HL-60 (cell line): ENCODE measurements at places on chromosomes 6 and 20.

GRCh38 chr20:33915726-33916331 is 77.9 kb upstream of the RALY start:
- peak; percentile 26 for DNase-seq

DNA sequence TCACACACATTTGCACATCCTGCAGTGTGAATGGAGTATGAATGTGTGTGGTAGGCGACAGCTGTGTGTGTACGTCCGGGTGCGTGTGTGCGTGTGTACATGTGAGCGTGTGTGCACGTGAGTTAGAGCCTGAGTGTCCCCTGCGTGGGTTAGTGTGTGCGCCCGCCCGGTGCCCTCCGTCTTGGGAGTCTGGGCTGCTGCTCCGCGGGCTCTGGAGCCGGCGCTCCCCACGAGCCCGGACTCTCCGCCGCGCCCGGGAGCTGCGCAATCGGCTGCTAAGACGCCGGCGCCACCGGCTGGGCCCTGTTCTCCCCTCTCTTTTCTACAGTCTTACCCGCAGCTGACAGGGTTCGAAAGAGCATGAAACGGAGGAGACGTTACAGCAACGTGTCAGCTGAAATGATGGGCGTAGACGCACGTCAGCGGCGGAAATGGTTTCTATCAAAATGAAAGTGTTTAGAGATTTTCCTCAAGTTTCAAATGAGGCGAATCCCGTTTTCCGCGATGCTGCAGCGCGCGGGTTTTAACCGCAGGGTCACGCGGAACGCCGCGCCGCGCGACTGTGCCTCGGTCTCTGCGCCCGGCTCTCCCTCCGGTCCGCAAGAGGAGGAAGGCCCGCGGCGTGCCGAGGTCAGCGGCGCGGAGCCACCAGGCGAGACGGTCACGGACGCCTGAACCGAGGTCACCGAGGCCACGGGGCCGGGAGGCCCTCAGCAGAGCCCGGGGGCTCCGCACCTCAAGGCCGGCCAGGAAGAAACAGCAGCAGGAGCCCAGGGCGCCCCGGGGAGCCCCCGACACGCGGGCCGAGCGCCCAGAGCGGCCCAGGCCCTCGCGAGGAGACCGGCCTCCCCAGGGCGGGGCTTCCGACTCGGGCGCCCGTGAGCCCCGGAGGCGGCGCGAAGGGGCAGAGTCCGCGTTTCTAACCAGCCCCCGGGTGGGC is 95.3 kb upstream of the BHLHE23 start:
- no peak for DNase-seq

- DNase-seq = no peak
Observed at GRCh38 chr20:13831476-13831875, 46.6 kb downstream of the NDUFAF5 start.

DNA sequence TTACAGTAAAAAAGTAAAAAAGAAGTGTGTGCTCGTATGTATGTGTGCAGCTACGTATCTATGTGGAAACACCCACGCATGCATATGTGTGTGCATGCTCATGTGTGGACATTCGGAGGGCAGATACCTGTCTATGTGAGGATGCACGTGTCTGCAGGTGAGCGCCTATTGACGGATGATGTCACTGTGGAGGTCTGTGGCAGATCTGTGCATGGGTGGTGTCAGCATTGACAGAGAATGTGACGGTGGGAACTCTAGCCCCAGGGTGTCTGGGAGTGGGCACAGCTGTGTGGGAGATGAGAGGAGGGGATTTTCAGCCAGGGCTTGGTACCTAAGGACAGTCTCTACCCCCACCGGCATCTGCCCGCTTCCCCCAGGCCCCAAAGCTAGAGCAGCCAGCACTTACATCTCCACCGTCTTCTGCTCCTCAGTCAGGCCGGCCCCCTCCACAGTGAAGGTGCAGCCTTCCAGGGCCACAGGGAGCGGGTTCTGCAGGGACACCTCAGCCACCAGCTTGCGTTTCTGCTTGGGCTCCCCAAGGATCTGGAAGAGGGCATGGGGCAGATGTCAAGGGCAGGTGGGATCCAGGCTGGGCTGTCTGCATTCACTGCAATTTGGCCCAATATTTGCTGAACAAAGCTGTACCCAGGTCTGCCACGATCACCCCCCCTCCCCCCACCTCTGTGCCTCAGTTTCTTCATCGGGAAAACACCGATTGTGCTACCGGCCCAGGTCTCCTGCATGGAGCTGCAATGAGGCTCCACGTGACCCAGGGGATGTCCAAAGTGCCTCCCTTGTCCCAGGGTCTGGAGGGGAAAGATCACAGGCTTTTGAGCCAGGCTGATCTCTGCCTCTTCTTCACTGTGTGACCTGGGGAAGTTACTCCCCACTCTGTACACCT is 34.1 kb downstream of the TGM2 start:
- no peak for DNase-seq

DNA sequence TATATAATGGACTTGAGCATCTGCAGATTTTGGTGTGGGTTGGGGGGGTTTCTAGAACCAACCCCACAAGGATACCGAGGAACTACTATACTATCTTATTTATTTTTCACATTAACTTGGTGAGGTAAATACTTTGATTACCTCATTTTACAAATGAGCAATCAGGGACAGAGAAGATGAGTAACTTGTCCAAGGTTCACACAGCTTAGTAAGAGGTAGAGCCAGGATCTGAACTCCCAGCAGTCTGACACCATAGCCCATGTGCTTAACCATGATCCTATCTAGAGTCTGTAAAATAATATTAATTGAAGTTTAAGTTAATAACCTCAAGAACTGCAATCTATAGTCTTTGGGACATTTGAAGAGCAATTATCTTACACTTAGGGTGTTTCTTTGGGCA is 28.6 kb downstream of the DHX35 start:
- DNase-seq = no peak

DNA sequence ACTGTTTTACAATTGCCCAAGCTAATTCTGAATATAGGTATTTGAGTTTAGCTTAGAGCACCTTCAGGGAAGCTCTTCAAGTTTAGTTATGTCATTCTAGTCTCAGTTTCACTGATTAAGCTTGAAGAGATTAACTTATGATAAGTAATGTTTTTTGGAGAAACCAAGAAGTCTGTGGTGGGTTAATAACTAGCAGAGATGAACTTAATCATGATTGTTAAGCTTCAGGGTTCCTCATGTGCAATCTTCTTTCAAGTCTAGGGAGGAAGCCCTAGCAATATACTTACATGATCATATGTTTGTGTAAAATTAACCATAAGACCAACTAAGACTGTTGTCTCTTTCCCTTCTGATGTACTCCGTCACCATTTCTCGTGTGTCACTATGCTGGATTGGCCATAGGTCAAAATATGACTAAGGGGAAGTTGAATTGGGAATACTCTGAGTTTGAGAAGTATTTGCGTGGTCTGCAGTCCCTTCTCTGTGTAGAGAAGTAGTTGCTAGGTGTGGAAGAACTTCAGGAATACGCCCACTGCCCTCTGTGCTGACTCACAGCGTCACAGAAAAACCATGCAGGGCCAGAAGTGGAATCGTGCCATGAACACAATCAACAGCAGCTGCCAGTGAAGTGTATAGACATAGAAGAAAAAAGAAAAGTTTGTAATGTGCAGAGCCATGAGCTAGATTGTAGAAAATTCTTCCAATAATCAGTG is 88.3 kb downstream of the SH3BGRL2 start:
- no peak for DNase-seq

GRCh38 chr20:5215672-5216304 is 89.0 kb downstream of the CDS2 start:
- DNase-seq = no peak

- DNase-seq = no peak
Observed at GRCh38 chr6:25645916-25646315, 6.1 kb upstream of the SCGN start.

DNA sequence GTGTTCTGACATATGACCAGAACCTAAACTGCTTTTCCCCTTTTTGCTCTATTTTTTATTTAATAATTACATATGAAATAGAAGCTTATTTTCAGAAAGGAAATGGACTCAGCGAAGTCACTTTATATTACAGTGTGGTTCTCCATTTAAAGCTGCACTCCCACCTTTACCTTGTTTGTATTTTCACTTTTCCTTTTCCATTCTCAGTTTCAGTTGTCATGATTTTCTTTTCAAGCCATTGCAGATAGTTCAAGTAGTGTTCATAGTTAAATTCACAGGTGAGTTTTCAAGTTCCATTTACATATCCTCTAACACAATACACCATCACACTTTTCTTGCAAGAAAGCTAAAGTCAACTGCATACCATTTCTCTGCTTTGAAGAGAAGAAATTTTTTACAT is 400.2 kb downstream of the HACE1 start:
- no peak for DNase-seq

DNA sequence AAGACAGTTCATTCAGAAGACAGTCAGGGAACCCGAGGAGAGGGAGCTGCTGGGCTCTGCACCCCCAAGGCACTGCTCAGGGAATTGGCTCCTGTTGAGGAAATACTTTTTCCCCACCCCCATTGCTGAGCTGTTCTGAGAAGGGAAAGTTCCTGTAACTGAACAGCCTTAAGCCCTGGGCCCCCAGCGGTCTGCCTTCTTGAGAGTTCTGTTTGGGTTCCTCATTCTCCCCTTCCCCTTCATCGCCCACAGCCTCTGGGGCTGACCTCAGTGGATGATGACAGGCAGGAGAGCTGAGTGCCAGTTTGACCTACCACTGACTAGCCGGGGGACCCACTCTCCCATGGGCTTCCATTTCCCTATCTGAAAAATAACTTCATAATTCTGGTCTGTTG is 10.7 kb downstream of the HCK start:
- peak; percentile 98 for DNase-seq

- no peak for DNase-seq
Observed at GRCh38 chr20:13054011-13054410, 45.2 kb downstream of the SPTLC3 start.

GRCh38 chr6:33781131-33781975 is 7.6 kb downstream of the LEMD2 start:
- no peak for DNase-seq

DNA sequence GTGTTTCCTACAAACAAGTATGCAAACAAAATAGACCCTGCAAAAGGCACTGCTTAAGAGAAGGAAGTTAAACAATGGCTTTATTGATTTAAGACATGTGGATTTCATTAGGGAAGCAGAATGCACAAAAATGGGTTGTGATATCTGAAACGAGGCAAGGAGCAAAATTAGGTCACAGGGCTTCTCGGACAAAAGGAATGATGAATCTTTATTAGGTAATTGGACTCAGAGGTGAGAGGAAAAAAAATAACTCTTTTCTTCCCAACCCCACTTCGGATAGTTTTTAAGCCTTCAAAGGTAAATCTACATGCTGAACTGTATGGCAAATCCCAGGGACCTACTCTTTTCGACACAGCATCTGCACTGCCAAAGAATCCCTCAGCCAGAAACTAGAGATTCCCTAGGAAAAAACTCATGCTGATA is 183.0 kb upstream of the TAB2 start:
- no peak for DNase-seq

DNA sequence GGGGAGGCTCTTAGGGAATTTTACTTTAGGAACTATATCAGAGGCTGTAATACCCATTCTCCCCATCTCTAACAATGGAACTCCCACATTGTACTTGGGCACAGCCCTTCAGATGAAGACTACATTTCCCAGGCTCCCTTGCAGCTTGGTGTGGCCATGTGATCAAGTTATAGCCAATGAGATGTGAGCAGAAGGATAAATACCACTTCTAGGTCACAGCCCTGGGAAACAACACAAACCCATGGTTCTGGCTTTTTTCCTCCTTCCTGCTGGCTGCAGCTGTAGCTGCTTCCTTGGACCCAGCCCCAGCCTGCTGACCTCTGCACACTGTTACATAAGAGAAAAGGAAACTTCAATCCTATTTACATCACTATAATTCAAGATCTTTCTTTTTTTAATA is 445.9 kb upstream of the JARID2 start:
- DNase-seq = peak; percentile 62

DNA sequence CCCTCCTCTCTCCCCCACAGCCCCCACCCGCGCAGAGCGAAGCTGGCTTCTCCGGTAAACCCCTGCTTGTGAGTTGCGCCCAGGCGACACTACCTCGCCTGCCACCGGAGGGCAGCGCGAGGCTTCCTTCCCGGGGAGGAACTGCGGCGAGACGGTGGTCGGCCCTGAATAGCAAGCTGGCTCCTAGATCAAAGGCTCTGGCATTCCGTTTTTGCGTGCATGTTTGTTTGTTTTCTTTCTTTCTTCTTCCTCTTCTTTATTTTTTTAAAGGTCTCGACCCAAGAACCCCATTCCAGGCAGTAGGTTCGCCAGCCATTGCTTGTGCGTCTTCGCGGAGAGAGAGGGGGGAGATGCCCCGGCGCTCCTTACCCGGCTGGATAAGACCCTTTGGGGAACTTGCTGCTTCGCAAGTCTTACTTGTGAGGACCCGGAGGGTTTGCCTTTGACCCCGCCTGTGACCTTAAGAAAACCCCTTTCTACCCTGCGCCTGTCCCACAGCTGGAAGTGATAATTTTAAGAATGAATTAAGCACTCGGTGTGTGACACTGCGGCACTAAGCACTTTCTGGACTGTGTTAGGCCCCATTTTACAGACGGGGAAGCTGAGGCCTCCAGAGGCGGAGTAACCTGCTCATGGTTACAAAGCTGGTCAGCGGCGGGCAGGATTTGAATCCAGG is 92.7 kb upstream of the SIRPA start:
- DNase-seq = peak; percentile 87

GRCh38 chr6:53673162-53673727 is 7.7 kb upstream of the KLHL31 start:
- no peak for DNase-seq

- no peak for DNase-seq
Observed at GRCh38 chr6:107513214-107513613, 23.3 kb downstream of the SOBP start.

- DNase-seq = no peak
Observed at GRCh38 chr6:157821342-157822033, 1.6 kb upstream of the SNX9 start.

DNA sequence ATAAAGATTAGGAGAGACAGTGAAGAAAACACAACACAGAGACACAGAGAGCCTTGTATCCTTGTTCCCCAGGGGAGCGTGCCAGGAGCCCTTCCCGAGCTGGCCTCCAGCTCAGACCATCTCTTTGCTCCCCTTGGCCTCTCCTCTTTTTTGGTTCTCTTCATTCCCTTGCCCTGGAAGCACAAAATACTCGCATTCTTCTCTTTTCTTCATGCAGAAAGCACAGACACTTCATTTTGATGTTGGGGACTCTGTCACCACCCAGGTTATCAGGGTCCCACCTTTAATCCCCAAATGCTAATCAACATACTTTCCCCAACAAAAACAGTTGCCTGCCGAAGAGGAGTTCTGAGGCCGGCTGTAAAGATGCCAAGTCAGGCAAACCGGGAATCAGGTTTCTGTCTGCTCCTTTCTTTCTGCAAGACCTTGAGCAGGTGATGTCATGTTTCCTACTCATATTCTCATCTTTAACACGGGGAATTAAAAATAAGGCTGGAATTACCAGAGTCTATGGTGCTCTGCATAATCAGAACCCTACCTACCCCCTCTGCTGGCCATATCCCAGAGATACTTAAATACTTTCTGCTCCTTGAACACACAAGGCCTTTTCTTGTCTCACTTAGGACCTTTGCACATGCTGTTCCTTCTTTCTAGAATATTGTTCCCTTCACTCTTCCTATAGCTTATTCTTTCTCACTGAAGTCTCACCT is 21.7 kb downstream of the TGM6 start:
- DNase-seq = peak; percentile 12
